ENCODE measurements at places on chromosomes 2 and 18. TPM values are rescaled to one million over a fixed set of nuclear protein-coding genes. Genes with fewer than 3 reads are reported as not detected.

DNA sequence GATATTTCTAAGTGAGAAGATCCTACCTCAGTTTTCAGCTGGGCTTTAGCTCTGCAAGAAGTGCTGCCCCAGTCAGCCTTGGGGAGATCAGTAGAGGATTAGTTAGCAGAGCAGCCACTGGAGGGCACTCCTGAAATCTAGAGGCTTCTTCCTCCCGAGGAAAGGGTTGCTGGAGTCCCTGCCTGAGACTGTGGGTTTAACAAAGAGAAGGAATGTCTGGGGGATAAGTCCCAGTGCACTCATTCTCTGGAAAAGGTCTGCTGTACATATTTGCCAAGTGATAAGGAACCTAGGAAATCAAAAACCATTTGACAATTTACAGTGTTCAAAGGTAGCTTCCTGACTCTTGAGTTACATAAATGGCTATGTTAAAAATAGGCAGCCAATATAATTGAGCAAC is 207.2 kb downstream of the SLC8A1 start:
- H3K4me3 ChIP-seq, result no peak overlapping the region
- DNase-seq, result peak; percentile 79
- no peaks in the 10 kb centered on the region for H3K36me3 ChIP-seq
- H3K27ac ChIP-seq, result no peak overlapping the region
- H3K4me1 ChIP-seq, result peaks cover 10% of the 10 kb centered on the region

DNA sequence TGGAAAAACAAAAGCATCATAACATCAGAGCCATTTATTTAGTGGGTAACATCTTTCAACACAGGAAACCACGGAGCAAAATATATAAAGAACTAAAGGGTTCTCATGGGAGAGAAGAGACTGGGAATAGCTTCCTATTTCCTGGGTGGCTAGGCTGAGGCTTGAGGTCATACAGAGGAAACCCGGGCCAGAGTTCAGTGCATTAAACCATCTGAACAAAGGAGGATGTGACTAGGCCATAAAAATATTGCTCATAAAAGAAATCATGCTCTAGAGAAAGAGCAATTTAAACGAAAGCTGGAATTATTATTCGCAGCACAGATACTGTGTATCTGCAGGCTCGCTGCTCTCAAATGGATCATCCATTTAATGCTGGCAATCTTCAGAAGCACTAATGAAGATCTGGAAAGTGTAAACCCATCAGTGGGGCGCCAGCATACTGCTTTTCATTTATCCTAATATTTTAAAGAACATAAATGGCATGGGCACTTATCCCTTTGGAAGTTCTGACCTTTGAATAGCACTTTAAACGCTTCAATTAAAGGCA is 83.3 kb downstream of the GALNT14 start:
- H3K27me3 ChIP-seq, result no peaks in the 10 kb centered on the region
- no peak overlapping the region for H3K27ac ChIP-seq
- no peaks in the 10 kb centered on the region for H3K4me1 ChIP-seq
- no peaks in the 10 kb centered on the region for H3K36me3 ChIP-seq
- DNase-seq, result no peak

The RAX gene
- total RNA-seq, result not detected

The REG3G gene
- not detected for total RNA-seq

The POTEC gene
- not detected for total RNA-seq

The RIT2 gene
- not detected for total RNA-seq
